ENCODE measurements at places on chromosomes 7 and 10.

DNA sequence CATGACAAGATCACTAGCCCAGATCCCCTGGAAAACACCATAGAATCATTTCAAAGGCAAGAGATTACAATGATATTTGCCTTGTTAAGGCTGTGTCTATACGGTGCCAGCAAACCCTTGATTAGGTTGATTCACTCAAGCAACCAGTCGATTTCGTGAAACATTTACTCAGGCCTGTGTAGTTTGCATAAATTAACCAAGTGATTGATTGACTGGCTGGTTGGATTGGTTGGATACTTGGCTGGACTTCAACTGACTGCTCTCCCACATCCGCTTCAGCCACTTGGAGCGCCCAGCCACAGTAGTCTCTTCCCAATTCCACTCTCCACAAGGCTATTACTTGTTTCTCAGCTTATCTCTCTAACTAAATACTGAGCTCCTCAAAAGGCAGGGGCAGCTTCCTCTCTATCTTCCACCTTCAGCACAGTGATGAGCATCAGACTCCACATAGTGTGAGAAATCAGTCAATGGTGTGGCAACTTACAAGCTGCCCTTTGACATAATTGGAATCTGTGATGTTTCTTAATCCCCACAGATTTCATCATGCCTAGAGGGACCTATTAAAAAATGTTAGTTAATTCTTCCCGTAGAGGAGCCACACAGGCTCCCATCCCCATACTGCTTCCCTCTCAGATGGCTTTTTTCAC is 217.4 kb downstream of the GRM8 start:
- no peak for DNase-seq

DNA sequence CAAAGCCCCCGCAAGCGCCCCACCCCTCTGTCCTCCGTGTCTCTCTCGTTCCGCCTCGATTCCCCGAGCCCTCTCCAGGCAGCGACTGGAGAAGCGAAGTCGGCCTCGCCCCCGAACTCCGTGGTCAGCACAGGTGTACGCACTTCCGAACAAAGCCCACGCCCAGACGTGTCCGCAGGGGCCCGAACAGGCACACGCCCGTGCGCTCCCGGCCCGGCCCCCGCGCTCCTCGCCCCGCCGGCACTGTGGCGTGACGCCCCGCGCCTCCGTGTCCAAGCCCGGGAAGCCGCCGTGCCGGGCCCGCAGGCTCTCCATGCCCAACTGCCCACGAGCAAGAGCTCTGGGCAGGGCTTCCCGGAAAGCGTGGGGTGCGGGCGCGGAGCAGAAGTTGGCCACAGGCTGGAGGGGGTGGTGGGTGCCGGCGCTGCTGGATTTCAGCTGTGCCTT is 662 bp downstream of the NRCAM start:
- peak; percentile 57 for DNase-seq

- DNase-seq: no peak
Measured at GRCh38 chr7:43535031-43535451, 47.9 kb upstream of the STK17A start.

- DNase-seq: no peak
Measured at GRCh38 chr10:100350914-100351485, 4.0 kb downstream of the SCD start.

DNA sequence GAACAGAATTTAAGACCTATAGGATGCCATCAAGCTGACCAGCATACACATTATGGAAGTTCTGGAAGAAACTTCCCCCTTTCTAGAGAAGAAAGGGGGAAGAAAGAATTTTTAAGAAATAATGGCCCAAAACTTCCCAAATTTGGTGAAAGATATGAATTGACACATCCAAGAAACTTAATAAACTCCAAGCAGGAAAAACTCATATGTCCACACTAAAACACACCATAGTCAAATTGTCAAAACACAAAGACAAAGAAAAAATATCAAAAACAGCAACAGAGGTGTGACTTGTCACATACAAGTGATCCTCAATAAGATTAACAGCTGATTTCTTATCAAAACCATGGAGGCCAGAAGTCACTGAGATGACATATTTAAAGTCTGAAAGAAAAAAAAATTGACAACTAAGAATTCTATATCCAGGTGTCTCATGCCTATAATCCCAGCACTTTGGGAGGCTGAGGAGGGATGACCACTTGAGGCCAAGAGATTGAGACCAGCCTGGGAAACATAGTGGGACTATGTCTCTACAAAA is 52.4 kb downstream of the CFAP70 start:
- no peak for DNase-seq

DNA sequence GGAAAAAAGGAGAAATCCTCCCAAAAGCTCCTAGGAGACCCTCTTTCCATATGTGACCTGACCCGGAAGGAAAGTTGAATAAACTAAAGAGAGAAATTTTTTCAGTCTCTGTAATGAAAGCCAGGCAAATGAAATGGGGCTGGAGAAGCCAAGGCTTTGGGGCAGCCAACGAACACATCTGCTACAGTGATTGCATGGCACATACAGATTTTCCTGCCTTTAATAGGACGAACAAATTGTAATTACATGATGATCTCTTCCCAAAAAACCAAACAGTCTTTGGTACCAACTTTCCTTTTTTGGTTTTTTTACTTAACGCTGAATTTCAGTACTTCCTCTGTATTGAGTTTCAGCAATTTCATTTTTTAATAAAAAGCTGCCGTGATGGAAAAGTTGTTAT is 23.5 kb upstream of the PTN start:
- DNase-seq: no peak

GRCh38 chr7:73645643-73646174 is 21.4 kb upstream of the MLXIPL start:
- DNase-seq: no peak

- no peak for DNase-seq
Measured at GRCh38 chr7:108293149-108293612, 163.0 kb upstream of the LAMB4 start.

- no peak for DNase-seq
Measured at GRCh38 chr7:36057323-36057722, 95.7 kb upstream of the EEPD1 start.

GRCh38 chr10:17161775-17162174 is 32.2 kb upstream of the CUBN start:
- DNase-seq: no peak

DNA sequence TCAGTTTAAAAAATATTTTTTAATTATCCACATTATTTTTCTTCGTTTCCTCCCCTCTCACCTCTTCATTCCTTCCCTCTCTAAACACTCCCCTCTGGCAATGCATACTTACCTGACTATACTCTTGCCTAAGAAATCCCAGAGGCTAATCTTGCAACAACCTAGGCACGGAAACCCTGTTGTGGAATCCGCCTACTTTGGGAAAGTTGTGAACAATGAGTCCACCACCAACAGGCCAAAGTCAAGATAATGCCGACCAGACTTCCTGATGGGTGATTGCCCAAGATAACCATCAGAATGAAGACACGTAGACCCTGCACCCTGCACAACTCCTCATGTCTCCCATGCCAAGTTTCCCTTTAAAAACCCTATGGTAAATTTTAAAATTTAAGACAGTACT is 521.5 kb downstream of the KIF20B start:
- no peak for DNase-seq

- DNase-seq: no peak
Measured at GRCh38 chr10:124886195-124886594, 55.7 kb upstream of the ZRANB1 start.

DNA sequence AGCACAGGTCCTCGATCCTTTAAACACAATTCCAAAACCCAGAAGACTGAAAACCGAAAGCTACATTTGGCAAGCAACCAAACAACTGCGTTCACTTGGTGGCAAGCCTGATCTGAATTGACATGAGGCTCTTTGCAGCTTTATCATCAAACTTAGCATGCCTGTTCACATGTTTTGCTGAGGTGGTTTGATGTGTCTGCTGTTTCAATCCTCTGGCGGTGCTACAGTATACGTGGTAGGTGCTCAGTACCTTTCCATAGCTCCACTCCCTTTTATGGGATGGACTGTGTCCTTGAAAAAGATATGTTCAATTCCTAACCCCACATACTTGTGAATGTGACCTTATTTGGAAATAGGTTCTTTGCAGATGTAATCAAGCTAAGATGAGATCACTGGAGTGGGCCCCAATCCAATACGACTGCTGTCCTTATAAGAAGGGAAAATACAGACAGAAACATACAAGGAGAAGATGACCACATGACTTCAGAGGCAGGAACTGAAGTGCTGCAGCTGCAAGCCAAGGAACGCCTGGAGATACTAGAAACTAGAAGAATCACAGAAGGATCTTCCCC is 33.4 kb downstream of the CCDC6 start:
- no peak for DNase-seq

DNA sequence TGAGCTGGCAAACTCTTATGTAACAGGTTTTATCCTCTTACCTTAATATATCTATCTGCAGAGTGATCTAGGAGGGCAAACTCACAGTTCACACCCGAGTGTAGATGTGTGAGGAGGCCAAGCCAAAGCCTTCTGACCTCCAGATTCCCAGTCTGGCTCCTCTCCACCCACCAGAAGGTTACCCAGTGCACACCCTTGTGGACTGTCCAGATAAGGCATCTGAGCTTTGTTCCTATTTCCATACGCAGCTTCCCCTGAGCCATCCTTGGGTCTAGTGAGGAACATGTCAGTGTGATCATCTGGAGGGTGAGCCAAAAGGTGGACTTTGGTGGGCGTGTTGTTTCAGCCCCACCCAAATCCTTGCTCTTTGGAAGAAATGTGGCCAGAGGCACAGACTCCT is 203.0 kb upstream of the MEOX2 start:
- no peak for DNase-seq

DNA sequence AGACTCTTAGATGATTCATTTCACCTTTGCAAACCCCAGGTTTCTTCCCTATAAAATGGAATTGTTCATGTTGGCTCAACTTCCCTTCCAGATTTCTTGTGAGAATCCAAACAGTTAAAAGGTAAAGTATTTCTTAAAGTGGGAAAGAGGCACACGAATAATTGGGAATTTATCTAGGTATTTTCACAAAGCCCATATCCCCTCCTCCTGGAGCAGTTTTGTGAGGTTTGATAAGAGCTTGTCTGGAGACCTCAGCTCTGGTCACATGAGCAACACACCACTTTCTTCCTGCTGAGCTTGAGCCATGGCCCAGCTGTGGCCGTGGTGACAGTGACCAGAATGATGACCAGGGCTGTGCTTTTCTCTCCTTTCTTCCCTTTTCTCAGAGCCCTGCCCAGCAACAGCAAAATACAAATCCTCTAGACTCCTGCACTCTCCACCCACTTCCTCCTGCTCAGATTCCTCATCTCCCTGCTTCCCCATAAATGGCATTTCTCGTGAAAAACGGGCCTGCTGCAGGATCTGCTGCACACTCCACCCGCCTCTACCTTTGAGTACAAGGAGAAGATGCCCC is 87.7 kb downstream of the PIK3CG start:
- DNase-seq: peak; percentile 14

DNA sequence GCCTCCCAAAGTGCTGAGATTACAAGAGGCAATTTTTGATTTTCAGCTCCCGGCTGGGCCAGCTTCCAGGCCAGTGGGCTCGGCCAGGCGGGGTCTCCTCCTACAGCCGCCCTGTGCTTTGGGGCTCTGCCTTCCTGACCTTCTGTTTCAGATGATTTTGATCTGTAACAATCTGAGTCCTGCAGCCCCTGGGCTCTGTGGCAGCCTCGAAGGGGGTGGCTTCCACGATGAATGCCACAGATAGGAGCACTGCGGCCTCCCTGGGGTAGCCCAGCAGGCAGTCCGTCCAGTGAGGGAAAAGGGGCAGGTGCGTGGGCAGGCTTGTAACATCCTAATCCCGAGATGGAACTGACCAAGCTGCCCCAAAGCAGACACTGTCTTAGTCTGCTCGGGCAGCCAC is 177.5 kb downstream of the DNAJB6 start:
- DNase-seq: no peak

DNA sequence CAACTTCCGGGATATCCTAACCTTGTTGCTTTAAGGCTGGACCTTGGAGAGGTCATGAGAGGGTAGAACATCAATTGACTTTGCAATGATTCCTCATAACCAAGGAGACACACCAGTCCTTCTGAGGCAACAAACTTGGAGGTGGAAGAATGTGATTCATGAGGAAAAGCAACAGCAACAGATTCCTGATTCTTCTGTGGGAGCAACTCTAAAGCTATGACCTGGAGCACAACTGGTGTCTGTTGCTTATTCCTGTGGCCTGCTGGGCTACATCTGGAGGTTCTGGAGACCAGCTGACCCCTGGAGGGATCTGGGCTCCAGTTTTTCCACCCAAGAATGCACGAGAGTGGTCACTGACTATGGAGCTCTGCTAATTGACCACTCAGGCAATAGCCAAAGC is 116.6 kb downstream of the CREB5 start:
- no peak for DNase-seq

DNA sequence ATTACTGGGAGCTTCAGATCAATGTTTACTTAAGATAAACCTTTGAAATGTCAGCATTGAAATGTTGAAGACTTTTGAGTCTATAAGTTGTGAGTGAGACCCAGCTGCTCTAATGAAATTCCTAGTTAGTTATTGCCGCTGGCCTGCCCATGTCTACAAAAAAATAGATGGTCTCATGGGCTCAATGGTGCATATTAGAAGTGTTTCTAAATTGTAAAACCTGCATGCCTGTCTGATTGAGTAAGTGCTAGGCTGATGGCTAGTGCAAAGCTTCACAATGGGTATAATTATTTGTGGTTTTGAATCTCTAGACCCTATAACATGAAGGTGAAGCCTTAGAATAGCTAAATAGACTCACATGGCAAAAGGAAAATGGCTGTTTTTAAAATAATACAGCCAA is 234.5 kb downstream of the SORCS3 start:
- no peak for DNase-seq

Data from dorsolateral prefrontal cortex (tissue), 122 donors.